ENCODE measurements at places on chromosomes 7 and 10. TPM values are rescaled to one million over a fixed set of nuclear protein-coding genes. Genes with fewer than 3 reads are reported as not detected.
A peak's percentile ranks its signal among the peaks of the same experiment; 100 is the strongest.

- peak; percentile 72 for DNase-seq
Measured at GRCh38 chr7:121961089-121961867, 88.3 kb downstream of the PTPRZ1 start.

DNA sequence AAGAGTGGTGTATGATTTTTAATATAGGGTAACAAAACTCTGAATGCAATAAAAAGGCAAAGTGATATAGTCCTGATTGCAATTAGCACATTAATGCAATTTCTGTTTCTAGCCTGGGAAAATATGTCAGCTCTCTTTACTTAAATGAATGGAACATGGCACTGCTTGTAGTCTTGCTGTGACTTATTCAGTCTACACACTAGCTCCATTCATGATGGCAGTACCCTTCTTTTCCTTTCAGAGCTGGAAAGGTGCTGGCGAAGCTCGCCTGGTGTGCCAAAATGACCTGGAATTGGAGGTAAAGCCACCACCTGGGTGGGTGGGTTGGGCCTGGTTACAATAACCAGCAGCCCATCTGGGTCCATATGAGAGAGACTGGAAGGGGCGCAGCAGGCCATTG is 85.3 kb downstream of the ZNF365 start:
- DNase-seq: no peak

DNA sequence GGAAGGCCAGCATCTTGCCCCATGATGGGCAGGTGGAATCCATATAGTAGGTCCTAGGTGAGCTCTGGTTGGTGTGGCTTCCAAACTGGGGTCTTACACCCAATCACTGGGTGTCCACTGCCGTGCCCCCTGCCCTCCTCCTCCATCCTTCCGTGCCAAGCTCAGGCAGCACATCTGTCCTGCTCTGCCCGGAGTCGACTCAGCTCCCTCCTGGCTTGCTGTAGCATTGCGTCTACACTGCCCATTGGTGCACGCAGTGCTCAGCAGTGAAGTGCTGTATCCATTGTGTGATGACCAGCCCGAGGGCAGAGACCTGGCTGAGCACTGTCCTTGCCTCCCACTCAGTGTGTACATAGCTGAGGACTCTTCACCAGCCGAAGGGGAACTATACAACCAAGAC is 148.4 kb downstream of the ADAM12 start:
- DNase-seq: no peak

- no peak for DNase-seq
Measured at GRCh38 chr7:144632724-144633123, 203.1 kb downstream of the TPK1 start.

- peak; percentile 13 for DNase-seq
Measured at GRCh38 chr7:130329681-130330080, 14.9 kb upstream of the CPA5 start.

GRCh38 chr10:127176649-127177048 is 19.7 kb downstream of the INSYN2A start:
- DNase-seq: no peak

GRCh38 chr7:103686064-103686463 is 240.1 kb upstream of the SLC26A5 start:
- peak; percentile 79 for DNase-seq

DNA sequence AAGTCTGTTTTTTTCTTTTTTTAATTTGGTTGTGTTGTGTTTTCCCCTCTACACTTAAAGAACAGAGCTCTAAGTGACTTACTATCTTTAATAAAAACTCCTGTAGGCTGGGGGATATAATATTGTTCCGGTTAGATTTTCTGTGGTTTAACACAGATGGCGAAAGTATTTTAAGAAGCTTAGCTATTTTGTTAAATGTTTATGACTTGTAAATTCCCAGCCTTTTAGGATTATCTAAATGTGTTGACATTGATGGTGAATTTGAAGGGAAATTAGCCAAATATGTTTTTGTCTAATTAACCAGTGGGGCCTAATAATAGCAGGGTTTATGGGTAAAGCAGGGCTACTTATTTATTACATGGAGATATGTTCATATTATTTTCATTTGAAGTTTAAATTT is 538.5 kb downstream of the INHBA start:
- DNase-seq: no peak

DNA sequence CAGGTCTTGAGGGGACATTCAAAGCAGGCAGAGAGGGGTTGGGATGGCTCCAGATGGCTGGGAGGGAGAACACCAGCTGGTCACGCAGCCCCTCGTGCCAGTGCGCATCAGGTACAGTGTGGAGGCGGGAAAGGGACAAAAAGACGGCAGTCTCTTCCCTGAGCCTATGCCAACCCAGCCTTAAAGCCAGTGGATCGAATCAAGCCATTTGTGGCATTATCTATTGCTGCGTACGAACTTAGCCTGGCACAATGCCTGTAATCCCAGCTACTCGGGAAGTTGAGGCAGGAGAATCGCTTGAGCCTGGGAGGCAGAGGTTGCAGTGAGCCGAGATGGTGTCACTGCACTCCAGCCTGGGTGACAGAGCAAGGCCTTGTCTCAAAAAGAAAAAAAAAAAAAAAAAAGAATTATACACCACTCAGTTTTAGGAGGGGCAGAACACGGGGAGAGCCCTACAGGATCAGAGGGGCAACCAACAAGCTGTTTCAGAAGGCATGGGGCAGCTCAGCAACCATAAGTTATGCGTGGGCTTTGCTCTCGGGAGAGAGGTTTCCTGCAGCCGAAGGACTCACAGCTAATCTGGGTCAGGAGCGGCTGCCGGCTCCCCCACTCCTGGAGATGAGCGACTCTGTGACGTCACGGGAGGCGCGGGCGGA is 356 bp upstream of the NDUFB2 start:
- peak; percentile 97 for DNase-seq

GRCh38 chr10:68784476-68784875 is 42.9 kb upstream of the STOX1 start:
- no peak for DNase-seq

DNA sequence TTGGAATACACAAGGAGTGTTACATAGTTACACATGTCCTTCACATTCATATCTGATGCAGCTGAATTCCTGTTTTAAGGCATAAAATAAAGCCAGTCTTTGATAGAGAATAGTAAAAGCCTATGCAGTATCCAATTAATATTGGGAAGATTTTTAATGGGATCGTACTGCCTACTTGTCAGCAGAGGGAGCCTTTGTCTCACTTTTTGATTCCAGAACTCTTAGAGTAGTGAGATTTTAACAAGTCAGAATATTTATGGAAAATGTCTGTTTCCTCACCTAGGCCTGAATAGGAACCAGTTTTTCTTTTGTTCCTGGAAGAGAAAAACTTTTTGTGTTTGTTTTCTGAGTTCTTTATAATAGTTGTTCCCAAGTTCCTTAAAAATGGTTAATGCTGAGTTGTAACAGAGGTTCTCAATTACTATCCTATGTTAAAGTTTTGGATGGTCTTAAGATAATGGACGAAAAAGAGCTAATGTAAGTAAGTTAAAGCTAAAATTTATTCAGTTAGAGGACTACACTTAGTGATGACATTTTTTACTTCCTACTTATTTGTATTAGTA is 114.0 kb downstream of the BBS9 start:
- peak; percentile 82 for DNase-seq

GRCh38 chr10:102120142-102120990 is at the start of gene LDB1:
LDB1 (minus strand) TSS chr10:102120368; CDS start chr10:102120110, 258 bp downstream.
- peak; percentile 92 for DNase-seq

GRCh38 chr7:118109607-118110006 is 74.4 kb upstream of the LSM8 start:
- no peak for DNase-seq

DNA sequence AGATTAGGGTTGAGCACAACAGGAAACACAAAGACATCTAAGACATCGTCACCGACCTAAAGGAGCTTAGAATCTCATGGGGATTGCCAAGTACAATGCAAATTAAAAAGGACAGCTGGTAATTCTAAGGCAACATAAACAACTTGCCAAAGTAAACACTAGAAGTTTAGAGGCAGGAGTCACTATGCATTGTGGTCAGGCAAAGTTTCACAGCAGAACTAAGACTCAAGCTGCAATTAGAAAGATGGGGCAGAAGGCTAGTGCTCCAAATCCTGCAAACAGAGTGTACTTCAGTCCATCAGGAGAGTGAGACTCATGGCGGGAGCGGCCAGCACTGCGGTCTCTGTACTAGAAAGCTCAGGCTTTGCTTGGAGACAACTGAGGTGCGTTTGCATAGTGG is 52.7 kb downstream of the HIPK2 start:
- DNase-seq: no peak

DNA sequence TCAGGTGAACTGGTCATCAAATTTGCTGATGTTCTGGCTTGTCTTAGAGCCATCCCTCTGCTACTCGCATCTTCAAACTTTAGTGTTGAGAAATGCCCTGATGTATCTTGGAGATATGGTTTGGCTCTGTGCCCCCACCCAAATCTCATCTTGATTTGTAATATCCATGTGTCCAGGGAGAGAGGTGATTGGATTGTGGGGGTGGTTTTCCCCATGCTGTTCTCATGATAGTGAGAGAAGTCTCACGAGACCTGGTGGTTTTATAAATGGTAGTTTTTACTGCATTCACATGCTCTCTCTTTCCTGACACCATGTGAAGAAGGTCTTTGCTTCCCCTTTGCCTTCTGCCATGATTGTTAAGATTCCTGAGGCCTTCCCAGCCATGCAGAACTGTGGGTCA is 74.0 kb upstream of the AFAP1L2 start:
- no peak for DNase-seq

- no peak for DNase-seq
Measured at GRCh38 chr7:101919363-101920115, 102.1 kb downstream of the CUX1 start.

GRCh38 chr10:22704942-22705341 is 9.4 kb downstream of the PIP4K2A start:
- no peak for DNase-seq

DNA sequence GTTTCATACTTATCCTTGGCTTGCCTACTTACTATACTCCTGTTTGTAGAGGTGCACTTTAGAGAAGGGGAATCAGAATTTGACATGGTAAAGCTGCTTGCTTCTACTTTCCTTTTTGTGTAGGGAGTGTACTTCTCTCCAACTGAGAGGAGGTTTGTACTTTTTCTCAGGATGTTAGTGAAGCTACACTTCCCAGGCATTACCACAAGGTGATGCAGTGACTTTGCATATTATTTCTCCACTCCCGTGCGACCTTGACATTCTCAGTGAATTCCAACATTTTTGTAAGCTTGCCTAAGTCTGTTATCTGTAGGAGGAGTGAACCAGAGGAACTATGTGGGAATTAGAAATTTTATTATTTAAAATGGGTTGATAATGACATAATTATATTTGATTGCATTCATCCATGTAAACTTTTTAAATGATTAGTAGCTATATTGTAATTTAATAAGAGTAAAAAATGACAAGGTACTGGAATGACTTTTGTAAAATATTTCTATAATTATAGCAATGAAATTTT is 5.2 kb downstream of the TAX1BP1 start:
- DNase-seq: peak; percentile 11

DNA sequence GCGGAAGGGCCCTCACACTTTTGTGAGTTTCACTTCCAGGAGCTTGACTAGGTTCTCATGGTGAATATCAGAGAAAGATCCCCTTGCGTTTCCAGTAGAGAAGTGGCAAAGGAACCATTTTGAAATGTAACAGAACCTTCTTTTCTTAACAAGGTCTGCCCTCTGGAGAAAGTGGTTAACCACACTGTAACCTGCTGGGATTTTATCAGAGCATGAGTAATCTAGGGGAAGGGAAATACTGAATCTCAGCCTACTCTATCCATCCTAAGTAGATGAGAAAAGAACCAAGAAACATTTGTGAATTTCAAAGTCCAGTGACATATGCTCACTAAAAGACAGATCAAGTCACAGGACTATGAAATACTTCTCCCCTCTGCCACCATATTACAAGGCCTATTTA is 235.5 kb downstream of the ZEB1 start:
- DNase-seq: no peak

DNA sequence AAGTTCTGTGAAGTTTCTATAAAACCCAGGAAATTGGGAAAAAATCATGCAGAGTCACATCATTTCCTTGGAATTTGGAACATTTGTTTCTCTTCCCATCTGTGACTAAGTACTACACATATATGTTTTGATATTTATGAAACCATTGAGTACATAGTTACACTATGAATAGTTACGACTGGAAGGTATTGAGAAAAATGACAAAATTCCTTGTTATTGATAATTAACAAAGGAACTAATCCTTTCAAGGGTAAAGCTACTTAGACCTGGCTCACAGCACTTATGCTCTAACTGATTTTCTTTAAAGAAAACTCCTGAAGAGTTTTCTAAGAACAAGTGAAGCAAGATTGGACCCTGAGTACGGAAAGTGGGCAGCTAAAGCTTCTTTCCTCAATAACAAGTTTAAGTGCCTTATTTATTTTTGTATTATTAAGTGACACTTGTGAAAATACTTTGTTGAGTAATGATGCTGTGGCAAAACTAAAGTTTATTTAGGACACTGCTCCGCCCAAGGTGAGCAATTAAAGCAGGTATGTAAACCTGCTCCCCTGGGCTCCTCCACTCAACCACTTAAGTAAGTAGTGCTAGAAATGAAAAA is 12.0 kb upstream of the GLCCI1 start:
- DNase-seq: no peak

PDE6C gene
- polyA plus RNA-seq: not detected

TMEM176A gene
- 19.5 TPM for polyA plus RNA-seq

CRPPA gene
- 0.64 TPM for polyA plus RNA-seq

C10orf105 gene
- 3.3 TPM for polyA plus RNA-seq

PIK3AP1 gene
- polyA plus RNA-seq: 3.4 TPM

SLK gene
- 4.3 TPM for polyA plus RNA-seq

PKD2L1 gene
- 1.3 TPM for polyA plus RNA-seq

PCLO gene
- 20.3 TPM for polyA plus RNA-seq

BAIAP2L1 gene
- polyA plus RNA-seq: 19.4 TPM

TUBB8 gene
- 0.29 TPM for polyA plus RNA-seq

All from brain (organoid and tissue), 16 donors.